ENCODE measurements at places on chromosomes 4 and X.

- no peak for DNase-seq
Measured at GRCh38 chrX:153319295-153320046, 2.1 kb downstream of the PNMA6F start.

DNA sequence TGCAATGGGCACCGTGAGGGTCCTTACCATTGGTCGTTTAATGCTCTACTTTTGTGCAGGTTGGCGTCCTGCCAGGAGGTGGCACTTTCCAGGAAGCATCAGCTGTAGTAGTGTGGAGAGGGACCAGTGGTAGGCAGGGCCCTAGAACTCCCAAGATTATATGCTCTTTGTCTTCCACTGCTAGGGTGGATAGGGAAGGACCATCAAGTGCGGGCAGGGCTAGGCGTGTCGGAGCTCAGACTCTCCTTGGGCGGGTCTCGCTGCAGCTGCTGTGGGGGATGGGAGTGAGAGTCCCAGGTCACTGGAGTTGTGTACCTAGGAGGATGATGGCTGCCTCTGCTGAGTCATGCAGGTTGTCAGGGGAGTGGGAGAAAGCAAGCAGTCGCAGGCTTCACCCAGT is 134.7 kb downstream of the KLF8 start:
- no peak for DNase-seq

DNA sequence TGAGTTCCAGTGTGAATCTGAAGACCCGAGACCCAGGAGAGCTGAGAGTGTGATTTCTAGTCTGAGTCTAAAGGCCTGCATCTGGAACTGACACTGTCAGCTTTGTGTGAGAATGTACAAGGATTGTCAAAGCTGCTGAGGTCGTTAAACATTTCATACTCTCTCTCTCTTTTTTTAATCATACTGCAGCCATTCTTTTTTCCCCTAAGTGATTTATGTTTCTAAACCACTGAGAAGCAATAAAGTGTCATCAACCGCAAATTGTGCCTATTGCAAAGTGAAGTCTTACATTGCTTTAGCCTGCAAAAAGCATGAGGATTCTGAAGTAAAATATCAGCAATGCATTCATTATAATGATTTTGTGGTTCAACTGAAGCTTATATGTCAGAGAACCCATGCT is 106.0 kb downstream of the ASMT start:
- no peak for DNase-seq

- no peak for DNase-seq
Measured at GRCh38 chr4:6456450-6456849, 16.0 kb downstream of the PPP2R2C start.

DNA sequence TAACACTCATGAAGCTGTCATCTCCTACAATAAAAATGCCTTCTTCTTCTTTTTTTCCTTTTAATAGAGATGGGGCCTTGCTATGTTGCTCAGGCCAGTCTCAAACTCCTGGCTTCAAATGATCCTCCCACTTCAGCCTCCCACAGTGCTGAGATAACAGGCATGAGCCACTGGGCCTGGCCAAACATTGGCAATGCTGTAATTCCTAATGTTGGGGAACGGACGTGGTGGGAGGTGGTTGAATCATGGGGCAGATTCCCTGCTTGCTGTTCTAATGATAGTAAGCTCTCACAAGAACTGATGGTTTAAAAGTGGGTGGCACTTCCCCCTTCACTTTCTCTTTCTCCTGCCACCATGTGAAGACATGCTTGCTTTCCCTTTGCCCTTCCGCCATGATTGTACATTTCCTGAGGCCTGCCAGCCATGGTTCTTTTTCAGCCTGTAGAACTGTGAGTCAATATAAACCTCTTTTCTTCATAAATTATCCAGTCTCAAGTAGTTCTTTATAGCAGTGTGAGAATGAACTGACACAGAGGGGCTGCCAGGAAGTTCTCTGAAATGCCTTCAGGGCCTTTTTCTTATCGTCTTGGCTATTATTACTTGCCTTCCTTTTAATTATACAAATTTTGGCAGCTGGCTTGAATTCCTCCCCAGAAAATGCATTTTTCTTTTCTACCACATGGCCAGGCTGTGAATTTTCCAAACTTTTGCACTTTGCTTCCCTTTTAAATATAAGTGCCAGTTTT is 93.0 kb downstream of the CENPC start:
- DNase-seq, result no peak

GRCh38 chrX:13092455-13092941 is 48.1 kb upstream of the FAM9C start:
- no peak for DNase-seq

DNA sequence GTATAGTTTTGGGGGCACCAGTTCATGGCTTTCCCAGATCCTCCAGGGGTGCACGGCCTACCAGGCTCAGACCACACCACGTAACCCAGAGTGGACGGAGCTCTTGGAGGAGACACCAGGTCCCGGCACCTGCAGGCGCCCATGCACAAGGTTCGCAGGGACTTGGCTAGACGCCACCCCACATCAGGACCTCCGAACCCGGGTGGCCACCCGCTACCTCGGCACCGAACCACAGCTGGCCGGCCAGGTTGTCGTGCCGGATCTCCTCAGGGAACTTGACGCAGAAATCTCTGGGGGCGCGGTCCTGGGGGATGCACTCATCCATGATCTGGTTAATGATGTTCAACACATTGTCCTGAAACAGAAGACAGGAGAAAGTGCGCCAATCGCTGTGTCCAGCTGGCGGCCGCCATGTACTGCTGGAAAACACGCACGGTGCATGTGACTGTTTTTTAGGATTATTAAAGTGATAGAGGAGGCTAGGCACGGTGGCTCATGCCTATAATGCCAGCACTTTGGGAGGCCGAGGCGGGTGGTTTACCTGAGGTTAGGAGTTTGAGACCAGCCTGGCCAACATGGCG is 77.1 kb downstream of the ZFYVE28 start:
- DNase-seq, result peak; percentile 44

- no peak for DNase-seq
Measured at GRCh38 chrX:153477901-153478300, 7.5 kb upstream of the HAUS7 start.

- no peak for DNase-seq
Measured at GRCh38 chr4:78031417-78031950, 25.6 kb upstream of the FRAS1 start.

DNA sequence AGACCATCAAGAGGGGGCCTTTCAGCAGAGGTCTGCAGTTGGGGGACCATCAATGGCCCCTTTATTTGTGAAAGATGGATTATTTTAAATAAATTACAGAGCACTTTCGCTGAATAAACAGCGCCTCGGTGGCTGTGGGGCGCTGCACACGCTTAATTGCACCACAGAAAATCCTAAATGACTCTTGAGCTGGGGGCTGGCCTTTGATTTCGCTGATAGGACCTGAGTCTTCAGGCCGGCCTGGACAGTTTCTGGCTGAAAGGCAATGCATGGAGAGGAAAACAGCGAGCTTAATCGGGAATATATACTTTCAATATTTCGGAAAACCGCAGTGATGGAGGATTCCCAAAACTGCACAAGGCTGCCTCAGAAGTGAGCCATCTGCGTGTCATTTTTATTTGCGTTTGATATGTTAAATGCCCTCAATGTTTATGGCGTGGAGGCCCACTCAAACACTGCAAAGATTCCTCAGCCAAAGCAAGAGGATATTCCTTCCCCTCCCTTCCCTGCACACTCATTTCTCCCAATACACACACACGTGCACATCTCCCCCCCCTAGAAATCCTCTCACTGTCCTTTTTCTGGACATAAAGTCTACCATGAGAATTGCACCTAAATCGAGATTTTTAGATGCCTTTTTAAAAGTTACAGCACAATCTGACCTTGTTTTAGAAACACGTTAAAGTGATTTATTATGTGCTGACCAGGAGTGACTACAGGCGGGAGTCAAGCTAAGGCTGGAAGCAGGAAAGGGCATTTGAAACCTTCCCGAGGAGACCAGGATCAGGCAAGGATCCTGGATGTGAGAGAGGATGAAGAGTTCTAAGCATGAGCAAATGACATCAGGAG is 340.7 kb downstream of the RAB28 start:
- DNase-seq, result no peak

- peak; percentile 66 for DNase-seq
Measured at GRCh38 chrX:107728371-107729099, 47.1 kb downstream of the TSC22D3 start.

GRCh38 chr4:76733068-76733771 is 164.7 kb downstream of the SOWAHB start:
- DNase-seq, result peak; percentile 57

GRCh38 chr4:14115106-14115505 is 487.6 kb upstream of the BOD1L1 start:
- DNase-seq, result no peak

GRCh38 chr4:121143131-121143530 is 21.0 kb downstream of the TNIP3 start:
- DNase-seq, result no peak

- no peak for DNase-seq
Measured at GRCh38 chrX:37607243-37607642, 35.8 kb downstream of the LANCL3 start.

All from left lobe of liver (tissue), 2 donors.